Urinary bladder (tissue), 4 donors: ENCODE measurements at places on chromosomes 4 and X. TPM values are rescaled to one million over a fixed set of nuclear protein-coding genes. Genes with fewer than 3 reads are reported as not detected.

The PTCHD1 gene
- 2.0 TPM for polyA plus RNA-seq

The DIPK2B gene
- 12.8 TPM for polyA plus RNA-seq

The TRPC3 gene
- 3.3 TPM for polyA plus RNA-seq

The FAM236B gene
- polyA plus RNA-seq, result not detected

The SERPINA7 gene
- polyA plus RNA-seq, result 0.16 TPM

The GAB3 gene
- polyA plus RNA-seq, result 2.2 TPM

The PCYT1B gene
- 1.4 TPM for polyA plus RNA-seq

The DOK7 gene
- 0.96 TPM for polyA plus RNA-seq

The CSAG3 gene
- not detected for polyA plus RNA-seq

The SPARCL1 gene
- 1,320 TPM for polyA plus RNA-seq

The DCHS2 gene
- polyA plus RNA-seq, result 1.2 TPM

The RTL3 gene
- polyA plus RNA-seq, result 0.03 TPM

The PDE6B gene
- polyA plus RNA-seq, result 4.1 TPM

The BEX5 gene
- 0.87 TPM for polyA plus RNA-seq

The PITX2 gene
- 76.0 TPM for polyA plus RNA-seq

The PRKG2 gene
- polyA plus RNA-seq, result 0.19 TPM

The ETFDH gene
- 17.0 TPM for polyA plus RNA-seq

The MTCP1 gene
- 7.3 TPM for polyA plus RNA-seq

The RASL11B gene
- 3.9 TPM for polyA plus RNA-seq

The TBC1D8B gene
- 2.6 TPM for polyA plus RNA-seq

The FAM156B gene
- polyA plus RNA-seq, result 22.5 TPM

The ALB gene
- 20.0 TPM for polyA plus RNA-seq

The TMEM271 gene
- polyA plus RNA-seq, result not detected

The SATL1 gene
- not detected for polyA plus RNA-seq

The ASMT gene
- polyA plus RNA-seq, result 0.15 TPM

The SMIM14 gene
- polyA plus RNA-seq, result 36.4 TPM

The CSAG1 gene
- not detected for polyA plus RNA-seq

The GPRASP2 gene
- polyA plus RNA-seq, result 17.7 TPM

The RHOXF1 gene
- polyA plus RNA-seq, result not detected

The LIMCH1 gene
- 18.4 TPM for polyA plus RNA-seq

The NAP1L2 gene
- 6.4 TPM for polyA plus RNA-seq

The DDIT4L gene
- polyA plus RNA-seq, result 1.5 TPM

The SOD3 gene
- 247 TPM for polyA plus RNA-seq

The ARHGEF38 gene
- not detected for polyA plus RNA-seq

The UGT2B15 gene
- polyA plus RNA-seq, result 0.08 TPM

The NDNF gene
- 22.2 TPM for polyA plus RNA-seq

The CXorf51A gene
- not detected for polyA plus RNA-seq

The XPNPEP2 gene
- 9.9 TPM for polyA plus RNA-seq

The NXF2 gene
- not detected for polyA plus RNA-seq

The SAGE1 gene
- polyA plus RNA-seq, result not detected

The FIP1L1 gene
- polyA plus RNA-seq, result 38.9 TPM

The CYP4V2 gene
- polyA plus RNA-seq, result 17.9 TPM

The USP26 gene
- not detected for polyA plus RNA-seq

The ZNF275 gene
- 7.6 TPM for polyA plus RNA-seq

The BEX2 gene
- 9.8 TPM for polyA plus RNA-seq

The HDX gene
- 2.1 TPM for polyA plus RNA-seq

The CFAP47 gene
- polyA plus RNA-seq, result 0.01 TPM

The CYTL1 gene
- 10.1 TPM for polyA plus RNA-seq

The PGAM4 gene
- 0.13 TPM for polyA plus RNA-seq

The TSPAN7 gene
- 72.0 TPM for polyA plus RNA-seq

The CLTRN gene
- polyA plus RNA-seq, result 0.63 TPM

The EDA gene
- polyA plus RNA-seq, result 3.8 TPM

The MSMO1 gene
- 16.6 TPM for polyA plus RNA-seq
